ENCODE measurements at places on chromosomes 4 and X.

GRCh38 chr4:5979981-5980380 lies 38.2 kb downstream of the C4orf50 start:
- no peak for DNase-seq

DNA sequence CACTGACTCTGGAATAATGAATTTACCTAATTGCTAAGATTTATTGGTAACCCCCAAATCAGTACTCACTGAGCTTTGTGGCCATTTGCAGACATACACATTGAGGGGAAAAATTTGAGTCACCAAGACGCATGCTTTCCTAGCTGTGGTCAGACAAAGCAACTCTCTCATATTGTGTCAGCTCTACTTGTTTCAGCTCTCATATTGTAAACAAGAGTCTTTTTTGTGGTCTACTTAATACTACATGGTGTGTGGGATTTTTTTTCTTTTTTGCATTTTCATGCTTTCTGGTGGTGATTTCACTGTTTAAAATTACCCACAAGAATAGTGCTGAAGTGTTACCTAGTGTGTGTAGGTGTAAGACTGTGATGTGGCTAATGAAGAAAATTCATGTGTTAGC lies 428.2 kb upstream of the GALNT7 start:
- DNase-seq = no peak

DNA sequence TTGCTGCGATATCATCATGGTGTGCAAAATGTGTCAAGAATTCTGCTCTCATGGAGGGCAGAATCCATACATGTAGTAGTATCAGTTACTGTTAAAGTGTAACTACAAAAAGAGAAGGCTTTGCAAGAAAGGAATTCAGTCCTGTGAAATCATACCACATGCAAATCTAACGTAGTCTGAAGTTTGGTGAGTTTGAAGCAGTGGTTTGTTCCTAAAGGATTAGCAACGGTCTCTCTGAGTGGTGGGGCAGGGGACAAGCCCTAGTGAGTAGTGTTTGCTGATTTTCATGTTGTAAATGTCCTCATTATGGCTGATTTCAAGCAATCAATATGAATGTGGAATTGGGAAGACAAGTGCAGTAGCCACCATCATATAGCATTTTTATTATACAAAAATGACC lies 47.1 kb upstream of the CLNK start:
- DNase-seq = no peak

DNA sequence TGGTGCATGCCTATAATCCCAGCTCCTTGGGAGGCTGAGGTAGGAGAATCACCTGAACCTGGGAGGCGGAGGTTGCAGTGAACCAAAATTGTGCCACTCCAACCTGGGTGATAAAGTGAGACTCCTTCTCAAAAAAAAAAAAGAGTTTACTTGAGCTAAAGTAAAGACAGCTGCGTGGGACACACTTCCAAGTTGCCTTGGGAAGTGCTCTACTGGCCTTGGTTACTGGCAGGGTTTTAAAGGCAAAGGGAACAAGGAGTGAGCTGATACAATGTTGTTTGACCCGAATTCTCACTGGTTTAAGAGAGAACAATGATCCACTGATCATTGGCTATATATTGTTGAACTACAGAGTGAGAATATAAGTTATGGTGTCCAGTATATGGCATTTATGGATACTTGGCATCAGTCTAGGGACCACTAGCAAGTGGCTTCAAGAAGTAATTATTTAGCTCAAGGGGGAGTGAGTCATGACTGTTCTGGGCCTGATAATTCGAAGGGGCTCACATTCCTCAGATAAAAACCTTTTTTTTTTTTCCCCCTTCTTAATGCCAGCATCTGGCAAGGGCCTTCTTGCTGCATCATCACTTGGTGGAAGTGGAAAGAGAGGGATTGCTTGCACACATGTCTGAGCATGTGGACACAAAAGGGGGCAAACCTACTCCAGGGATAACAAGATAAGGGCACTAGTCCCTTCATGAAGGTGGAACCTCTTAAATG lies 32.3 kb downstream of the GRK4 start:
- no peak for DNase-seq

- DNase-seq = no peak
Measured at GRCh38 chr4:89784686-89785231, 52.2 kb downstream of the SNCA start.

GRCh38 chrX:138908577-138908976 lies 197.1 kb upstream of the FGF13 start:
- no peak for DNase-seq

GRCh38 chrX:924017-924416 lies 288.4 kb downstream of the CRLF2 start:
- no peak for DNase-seq

DNA sequence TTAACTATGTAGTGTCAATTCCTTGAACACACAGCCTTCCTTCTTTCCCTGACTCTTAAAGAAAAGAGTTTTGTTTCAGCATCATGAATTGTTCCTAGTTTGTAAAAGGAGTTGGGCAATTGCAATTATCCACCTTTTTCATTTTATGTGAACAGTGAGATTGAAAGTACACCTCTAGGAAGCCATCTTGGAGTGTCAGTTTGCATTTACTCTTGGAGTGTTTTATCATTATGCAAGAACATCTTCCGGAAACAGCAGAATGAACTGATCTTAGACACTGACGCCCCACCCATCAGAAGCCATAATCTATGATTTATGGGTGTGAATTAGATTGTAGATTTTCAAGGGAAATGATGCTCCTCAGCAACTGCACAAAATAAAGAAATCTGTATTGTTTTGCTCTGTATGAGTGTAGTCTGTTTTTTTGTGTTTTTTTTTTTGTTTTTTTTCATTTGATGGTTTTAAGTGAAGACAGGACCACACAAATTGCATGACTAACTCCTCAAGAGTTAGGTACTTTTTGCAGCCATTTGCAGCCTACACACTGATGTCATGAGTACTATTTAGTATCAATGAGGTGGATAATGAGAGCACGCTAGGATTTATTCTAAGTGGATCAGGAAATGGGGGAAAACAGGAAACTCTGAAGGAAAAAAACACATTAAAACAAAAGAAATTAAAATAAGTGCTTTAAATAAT lies 19.5 kb upstream of the FGF2 start:
- DNase-seq = no peak

DNA sequence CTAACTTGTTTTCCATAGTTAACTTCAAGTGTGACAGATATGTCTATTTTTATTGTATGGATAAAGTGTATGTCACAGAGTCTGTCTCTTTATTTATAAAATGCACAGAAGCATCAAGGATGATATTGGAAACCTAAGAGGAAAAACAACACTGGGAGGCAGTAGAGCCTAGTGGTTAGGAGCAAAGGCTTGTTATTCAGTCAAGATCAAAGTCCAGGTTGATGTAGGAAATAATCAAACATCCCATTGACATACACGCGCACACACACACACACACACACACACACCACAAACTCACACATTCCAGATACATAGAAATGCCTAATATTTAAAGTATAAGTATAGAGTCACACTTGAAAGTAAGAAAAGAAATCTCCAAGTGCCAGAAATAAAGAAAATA lies 206.8 kb downstream of the CHRDL1 start:
- DNase-seq = no peak

- no peak for DNase-seq
Measured at GRCh38 chr4:127856196-127856812, 24.4 kb upstream of the PLK4 start.

DNA sequence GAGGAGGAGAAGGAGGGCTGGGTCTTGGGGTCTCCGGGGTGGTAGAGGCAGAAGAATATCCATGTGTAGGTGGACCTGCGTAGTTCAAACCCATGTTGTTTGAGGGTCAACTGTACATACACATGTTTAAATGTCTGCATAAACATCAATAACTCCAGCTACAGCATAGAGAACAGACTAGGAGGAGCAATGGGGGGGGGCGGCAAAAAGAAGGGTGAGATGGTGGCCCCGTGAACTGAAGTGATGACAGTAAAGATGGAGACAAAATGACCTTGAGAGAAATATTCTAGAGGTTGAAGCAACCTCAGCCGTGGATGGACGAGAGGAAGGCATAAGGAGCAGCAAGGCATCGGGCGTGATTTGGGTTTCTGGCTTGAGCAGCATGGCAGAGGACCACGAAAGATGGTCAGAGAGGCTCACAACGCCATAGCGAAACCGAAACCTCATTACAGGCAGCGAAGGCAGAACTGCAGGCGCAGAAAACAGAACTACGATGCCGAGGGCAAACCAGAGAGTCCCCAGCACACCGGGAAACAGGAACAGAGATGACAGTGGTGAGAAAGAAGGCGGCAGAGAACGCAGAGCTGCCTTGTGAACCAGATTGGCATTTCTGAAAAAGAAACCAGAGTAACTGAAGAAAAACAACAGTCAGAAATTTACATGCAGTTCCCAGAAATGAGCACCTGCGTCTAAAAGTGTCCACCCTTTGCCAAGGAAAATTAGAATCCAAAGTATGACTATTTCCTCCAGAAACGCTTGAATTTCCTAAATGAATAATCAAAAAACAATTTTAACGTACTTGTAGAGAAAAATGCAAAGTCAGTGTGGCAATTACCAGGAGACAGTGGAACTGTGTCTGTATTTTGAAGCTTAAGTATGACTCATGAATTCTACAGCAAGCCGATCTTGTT lies 50.3 kb upstream of the ENPP6 start:
- no peak for DNase-seq

- no peak for DNase-seq
Measured at GRCh38 chr4:87321888-87322287, 794 bp downstream of the HSD17B13 start.

All from NCI-H2081 treated with DMSO at 0.1 percent for 48 hours (cell line).